ENCODE measurements at places on chromosomes 2 and 18. TPM values are rescaled to one million over a fixed set of nuclear protein-coding genes. Genes with fewer than 3 reads are reported as not detected.
A peak's percentile ranks its signal among the peaks of the same experiment; 100 is the strongest.

Gene C2orf66
- total RNA-seq, result 0.20 TPM

Gene BCL2L11
- total RNA-seq, result 21.0 TPM

Gene SERPINB4
- total RNA-seq, result 0.54 TPM

Gene DSC1
- not detected for total RNA-seq

Gene SEMA4F
- 7.0 TPM for total RNA-seq

Gene KCNE4
- not detected for total RNA-seq

Gene SH2D6
- 1.1 TPM for total RNA-seq

Gene TCF7L1
- total RNA-seq, result 90.6 TPM

Gene SAG
- total RNA-seq, result not detected

Gene TEX44
- total RNA-seq, result not detected

Gene PLCD4
- total RNA-seq, result 0.07 TPM

Gene PSD4
- 5.1 TPM for total RNA-seq

Gene DHRS9
- not detected for total RNA-seq

- DNase-seq, result no peak
Measured at GRCh38 chr18:31512203-31512764, 14.3 kb downstream of the DSG2 start.

DNA sequence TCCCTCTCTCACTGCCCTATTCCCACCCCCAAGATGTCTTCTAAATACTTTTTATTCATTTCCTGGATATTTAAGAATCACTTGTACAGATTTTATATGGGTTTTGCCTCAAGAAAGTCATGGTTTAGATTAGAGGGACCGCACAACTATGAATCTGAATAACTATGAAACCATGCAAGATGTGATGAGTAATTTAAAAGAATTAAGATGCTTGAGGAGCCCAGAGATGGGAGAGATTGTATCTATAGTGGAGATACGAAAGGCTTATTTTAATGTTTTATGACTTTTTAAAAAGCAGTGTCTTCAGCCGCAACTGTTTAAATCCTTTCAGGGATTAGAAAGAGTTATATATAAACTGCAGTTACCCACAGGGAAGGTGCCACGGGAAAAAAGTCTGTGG, 324.1 kb downstream of the LPIN1 start:
- DNase-seq, result no peak

DNA sequence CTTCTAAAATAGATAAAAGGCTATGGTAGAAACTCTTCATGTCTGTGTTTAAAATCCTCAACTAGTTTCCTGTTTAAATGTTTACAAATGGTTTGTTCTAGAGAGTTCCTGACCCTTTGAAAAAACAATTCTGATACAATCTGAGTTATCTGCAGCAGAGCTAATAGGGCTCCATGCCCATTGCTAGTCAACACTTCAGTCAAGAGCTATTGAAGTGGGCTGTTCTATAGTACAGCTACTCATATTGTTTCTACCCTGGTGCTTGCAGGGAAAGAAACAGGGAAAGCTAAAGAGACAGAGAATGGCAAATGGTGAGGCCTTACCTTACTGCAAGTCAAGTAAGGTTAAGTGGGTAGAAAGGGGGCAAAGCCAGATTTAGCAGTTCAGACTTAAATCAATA, 112.3 kb upstream of the CAVIN2 start:
- DNase-seq, result no peak

- no peak for DNase-seq
Measured at GRCh38 chr2:65108780-65109179, 21.1 kb downstream of the RAB1A start.

- no peak for DNase-seq
Measured at GRCh38 chr18:58527952-58528287, 101.0 kb downstream of the ALPK2 start.

DNA sequence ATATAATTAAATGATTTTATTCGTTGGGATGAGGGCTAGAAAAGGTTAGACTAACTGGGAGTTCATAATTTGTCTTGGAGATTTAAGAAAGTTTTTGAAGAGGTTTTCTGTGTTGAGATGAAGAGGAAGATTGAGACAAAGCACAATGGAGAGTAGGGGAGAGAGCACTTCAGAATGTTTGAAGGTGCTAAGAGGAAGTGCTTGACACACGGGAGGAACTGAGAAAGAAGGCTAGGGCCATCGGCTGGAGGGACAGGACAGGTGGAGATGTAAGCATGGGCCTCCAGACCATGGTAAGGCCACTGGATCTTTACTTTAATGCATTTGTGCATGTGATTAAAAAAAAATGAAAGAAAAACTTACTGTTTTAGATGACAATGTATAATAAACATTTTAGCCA, 31.5 kb downstream of the GREB1L start:
- no peak for DNase-seq

DNA sequence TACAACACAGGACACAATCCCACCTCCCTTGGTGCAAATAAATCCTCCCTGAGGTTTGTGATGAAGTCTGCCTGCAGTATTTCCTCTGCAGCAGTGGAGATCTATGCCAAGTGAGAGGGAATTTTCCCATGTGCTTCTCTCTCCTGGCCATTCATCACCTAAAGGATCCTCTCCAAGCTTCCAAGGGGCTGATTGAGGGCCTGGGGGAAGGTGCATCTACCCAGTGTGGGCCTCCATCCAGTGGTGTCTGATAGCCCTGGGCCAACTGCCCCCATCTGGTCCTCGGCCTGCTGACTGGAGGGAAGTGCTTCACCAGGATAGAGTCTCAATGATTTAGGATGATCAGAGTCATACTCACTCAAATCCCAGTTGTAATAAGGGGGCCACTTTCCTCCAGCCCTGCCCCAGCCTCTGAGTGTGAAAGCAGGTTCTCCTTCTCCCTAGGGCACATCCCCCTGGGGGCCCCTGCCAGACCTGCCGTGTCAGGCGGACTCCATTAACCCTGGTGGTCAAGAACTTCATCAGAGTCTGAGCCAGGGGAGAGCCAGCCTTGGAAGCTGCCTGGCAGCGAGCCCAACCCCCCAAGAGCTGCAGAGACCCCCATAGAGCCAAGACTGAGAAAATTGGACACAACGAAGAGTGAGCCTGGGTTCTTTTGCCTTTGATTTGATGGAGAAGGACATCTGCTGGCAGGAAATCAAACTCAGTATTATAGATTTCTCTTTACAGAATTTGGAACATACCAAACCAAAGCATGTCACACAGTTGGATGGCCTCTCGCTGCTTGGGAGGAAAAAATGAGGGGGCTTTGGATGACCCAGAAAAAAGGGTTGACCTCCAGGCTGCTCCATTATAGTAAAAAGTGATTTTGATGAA, 509.6 kb downstream of the CMPK2 start:
- DNase-seq, result no peak

- DNase-seq, result no peak
Measured at GRCh38 chr2:241620419-241620769, 16.6 kb downstream of the THAP4 start.

DNA sequence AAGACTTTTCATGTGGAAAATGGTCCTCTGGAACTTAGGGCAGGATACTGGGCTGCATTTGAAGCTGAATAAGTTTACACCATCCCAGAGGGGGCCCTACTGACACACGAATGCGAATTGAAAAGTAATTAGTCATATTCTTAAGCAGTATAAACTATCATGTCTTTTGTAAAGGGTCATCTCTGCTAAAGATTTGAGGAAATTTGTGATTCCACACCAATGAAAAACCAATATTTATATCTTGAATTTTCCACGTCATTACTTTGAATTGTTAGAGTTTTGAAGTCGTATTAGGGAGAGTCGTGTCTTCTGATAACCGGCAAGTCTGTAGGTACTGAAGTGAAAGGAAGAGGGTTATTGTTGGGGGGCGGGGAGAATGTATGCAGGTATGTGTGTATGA, 4.1 kb upstream of the OTX1 start:
- no peak for DNase-seq

DNA sequence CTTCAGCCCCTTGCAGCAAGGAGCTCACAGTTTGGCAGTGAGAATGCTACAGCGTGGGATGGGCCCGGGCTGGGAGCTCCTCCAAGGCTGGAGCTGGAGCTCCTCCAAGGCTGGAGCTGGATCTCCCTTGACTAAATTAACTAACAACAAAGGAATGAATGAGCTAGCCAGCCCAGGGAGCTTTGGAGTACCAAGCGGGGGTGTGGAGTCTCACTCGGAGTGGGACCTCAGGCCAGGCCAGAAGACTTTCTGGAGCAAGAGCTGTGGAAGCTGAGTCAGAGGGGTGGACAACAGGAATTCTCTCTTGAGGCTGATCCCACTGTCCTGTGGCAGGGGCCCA, 244.7 kb upstream of the HS6ST1 start:
- DNase-seq, result no peak

GRCh38 chr2:226213717-226214116, 585.9 kb downstream of the IRS1 start:
- DNase-seq, result no peak

- peak; percentile 76 for DNase-seq
Measured at GRCh38 chr2:96539215-96539920, 2.8 kb downstream of the ARID5A start.

DNA sequence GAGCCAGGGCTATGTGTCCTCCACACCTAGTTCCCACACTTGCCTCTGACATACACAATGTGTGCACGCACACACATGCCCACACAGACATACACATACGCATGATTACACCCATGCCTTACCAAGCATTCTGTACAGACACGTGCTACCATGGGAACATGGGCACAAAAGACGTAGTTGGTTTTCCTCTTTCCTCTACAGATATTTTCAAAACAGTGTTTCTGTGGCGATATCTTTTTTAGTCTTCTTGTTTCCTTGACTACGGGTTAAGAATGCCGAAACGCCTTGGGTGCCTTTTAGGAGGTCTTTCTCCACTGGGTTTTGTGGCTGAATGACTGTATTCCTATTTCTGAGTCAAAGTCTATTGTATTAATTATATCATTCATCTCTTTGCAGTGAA, 75.5 kb upstream of the SPTBN1 start:
- DNase-seq, result no peak

DNA sequence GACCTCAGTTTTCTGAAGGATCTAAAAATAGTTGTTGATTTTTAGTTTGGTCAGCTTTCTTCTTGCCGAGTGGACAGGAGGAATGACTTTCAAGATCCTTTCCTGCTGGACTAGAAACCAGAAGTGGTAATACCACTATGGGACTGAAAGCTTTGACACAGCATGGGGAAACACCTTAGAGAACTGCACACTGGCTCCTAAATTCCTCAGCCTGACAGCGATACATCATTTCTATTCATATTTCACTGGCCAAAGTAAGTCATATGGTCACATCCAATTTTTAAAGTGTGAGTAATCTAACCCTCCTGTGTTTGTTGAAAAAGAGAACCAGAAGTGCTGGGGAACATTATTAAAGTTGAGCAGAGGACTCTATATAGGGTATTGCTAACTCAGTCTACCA, 244.7 kb upstream of the MMADHC start:
- no peak for DNase-seq

DNA sequence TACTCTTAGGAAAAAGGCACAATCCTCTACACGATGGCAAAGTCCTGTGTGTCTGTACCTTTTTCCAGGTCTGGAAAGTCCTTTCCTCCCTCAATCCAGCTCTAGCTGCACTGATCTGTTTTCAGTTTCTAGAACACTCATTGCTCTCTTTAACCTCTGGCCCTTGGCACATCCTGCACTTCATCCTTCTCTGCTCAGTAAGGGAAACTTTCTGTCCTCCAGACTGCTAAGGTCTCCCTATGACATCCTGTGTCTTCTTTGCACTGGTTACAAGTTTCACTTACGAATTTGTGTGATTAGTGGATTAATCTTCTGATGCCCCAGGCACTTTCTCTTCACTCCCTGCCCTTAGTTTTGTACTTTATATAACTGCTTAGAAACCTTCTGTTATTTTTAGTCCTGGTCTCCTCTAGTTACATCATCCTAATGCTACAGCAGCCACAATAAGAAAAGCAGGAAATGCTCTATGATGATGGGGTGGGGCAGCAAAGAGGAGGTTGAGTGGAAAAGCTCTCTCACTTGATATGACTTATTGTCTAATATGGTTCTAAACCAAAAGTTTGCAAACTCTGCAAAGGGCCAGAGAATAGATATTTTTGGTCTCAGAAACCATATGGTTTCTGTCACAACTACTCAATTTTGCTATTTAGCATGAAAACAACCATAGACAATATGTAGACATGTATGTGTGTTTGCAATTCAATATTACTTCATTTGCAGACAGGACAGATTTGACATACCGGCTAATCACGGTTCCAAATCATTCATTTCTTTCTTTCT, 568.2 kb downstream of the THSD7B start:
- DNase-seq, result no peak

- no peak for DNase-seq
Measured at GRCh38 chr2:150136401-150136800, 351.1 kb downstream of the RND3 start.

- peak; percentile 73 for DNase-seq
Measured at GRCh38 chr2:225041851-225042799, at the start of gene DOCK10. Gene DOCK10, minus strand, starts transcription at chr2:225042468. Its CDS starts 94 bp downstream, at chr2:225042374.

GRCh38 chr2:98348066-98348561, 1.9 kb downstream of the CNGA3 start:
- DNase-seq, result peak; percentile 80

GRCh38 chr2:235044501-235045271, 92.9 kb downstream of the SH3BP4 start:
- no peak for DNase-seq

DNA sequence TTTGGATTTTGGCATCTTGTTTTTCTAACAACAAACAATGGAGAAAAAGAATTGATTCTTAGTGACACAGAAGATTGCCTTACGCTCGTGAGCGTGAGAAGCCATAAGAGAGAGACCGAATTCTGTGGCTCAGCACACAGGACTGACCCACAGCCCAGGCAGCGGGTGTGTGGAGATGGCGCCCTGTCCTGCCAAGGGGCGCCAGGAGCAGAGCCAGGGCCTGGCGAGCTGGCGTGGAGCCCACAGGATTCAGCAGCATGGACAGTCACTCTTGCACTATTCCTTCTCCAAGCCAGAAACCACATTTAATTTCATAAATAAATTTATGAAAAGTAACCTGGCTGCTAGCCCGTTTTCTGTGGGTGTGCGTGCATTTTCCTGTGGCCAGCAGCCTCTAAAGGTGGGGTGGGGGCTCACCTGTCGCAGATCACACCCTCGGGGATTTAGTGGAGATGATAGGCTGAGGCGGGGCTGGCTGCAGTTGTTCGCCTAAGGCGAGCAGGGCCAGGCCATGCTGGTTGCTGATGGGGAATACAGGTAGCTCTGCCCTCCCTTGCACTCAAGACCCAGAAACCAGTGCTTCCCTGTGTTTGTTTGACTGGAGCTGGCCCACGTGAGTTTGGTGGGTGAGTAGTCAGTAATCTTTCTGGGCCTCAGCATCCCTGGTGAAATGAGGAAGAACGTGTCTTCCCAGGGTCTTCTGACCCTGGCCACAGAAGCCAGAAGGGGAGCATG, 46.2 kb downstream of the FAM168B start:
- no peak for DNase-seq

- no peak for DNase-seq
Measured at GRCh38 chr18:74590671-74591070, 7.0 kb upstream of the ZNF407 start.

DNA sequence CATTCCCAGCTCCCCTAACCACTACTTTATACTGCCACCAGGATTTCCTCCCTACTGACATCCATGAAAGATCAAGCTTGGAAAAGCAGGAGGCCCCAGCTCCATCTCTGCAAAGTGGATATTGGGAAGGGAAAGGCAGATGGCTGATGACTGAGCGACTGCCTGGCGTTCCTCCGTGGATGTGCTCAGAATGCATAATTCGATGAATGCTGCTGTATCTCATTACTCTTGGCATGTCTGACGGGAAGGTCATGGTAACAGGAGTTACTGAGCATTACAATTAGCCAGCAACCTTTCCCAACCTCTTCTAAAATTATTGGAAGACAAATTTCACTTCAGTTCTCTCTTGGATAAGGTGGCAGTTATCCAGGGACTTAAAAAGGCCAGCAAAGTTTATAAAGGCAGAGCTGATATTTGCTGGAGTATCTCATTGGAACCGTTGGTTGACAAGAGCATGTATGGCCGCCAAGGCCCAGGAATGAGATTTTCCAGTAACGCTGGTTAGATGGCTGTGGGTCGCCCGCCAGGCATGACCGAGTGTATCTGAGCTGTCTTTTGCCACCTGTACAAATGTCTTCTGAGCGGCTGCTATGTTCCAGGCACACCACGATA, 34.5 kb downstream of the KCNE4 start:
- DNase-seq, result no peak
